Non-pigmented ciliary epithelial cell (primary cell): ENCODE measurements at places on chromosomes 4 and X.

GRCh38 chrX:6292599-6292998, 63.9 kb upstream of the NLGN4X start:
- no peak for DNase-seq

DNA sequence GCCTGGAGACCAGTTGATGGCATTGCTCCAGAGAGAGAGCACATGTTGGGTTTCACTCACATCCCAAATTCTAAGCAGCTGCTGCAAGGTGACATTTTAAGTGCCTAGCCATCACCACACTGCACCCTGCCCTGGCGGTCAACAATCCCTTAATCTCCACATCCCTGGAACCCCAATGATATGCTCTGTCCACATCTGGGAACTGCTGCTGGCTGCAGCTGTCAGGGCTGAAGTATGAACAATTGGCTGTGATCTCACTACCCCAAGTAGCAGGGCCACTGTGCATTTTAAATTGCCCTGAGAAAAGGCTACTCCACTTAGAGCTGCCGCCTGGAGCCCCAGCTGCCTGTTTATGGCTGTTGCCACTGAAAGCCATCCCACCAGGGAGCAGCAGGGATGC, 190.6 kb downstream of the ACTRT1 start:
- no peak for DNase-seq

GRCh38 chr4:161655148-161655547, 508.7 kb downstream of the FSTL5 start:
- DNase-seq = no peak

DNA sequence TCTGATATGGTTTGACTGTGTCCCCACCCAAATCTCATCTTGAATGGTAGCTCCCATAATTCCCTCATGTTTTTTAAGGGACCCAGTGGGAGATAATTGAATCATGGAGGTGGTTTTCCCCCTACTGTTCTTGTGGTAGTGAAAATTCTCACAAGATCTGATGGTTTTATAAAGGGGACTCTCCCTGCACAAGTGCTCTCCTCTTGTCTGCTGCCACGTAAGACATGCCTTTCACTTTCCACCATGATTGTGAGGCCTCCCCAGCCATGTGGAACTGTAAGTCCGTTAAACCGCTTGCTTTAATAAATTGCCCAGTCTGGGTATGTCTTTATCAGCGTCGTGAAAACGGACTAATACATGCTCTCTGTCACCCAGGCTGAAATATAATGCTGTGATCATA, 200.9 kb upstream of the SLIT2 start:
- no peak for DNase-seq

DNA sequence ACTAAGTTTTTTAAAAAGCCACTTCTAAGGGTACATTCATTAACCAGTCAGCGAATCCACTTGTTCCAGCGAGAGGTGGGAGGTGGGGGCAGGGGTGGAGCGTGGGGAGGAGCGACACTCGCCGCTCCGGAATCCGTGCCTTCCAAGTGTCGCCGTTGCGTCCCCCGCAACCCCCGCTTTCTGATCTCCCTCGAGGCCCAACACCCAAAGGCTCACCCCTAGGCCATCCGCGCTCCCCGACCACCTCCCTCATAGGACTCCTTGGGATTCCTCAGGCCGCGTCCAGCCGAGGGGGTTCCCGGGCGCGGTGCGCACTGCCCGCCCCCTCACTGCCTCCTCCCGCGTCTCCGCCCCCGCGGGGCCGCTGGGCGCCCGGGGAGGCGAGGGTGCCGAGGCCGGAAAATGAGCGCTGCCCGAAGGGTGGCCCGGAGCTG, 108.1 kb upstream of the STOX2 start:
- no peak for DNase-seq
